ENCODE measurements at places on chromosomes 2 and 18. TPM values are rescaled to one million over a fixed set of nuclear protein-coding genes. Genes with fewer than 3 reads are reported as not detected.

Gene GCG
- total RNA-seq = not detected

Gene TPGS2
- total RNA-seq = 124 TPM

Gene NOL4
- not detected for total RNA-seq

Gene EFR3B
- 2.4 TPM for total RNA-seq

Gene SETBP1
- total RNA-seq = 3.3 TPM

Gene SP5
- not detected for total RNA-seq

Gene TGFBRAP1
- total RNA-seq = 31.3 TPM

Gene ATP8B1
- 73.6 TPM for total RNA-seq

Gene FN1
- 31,457 TPM for total RNA-seq

Gene CRYGD
- not detected for total RNA-seq

Gene PLA2R1
- 33.7 TPM for total RNA-seq

Gene TCF23
- not detected for total RNA-seq

Gene POTEJ
- not detected for total RNA-seq

Gene HOXD3
- 0.26 TPM for total RNA-seq

Gene GPR17
- total RNA-seq = not detected

Gene CSRNP3
- total RNA-seq = 1.4 TPM

Gene SCG2
- total RNA-seq = 37.2 TPM

Gene SLC30A3
- 0.03 TPM for total RNA-seq

Gene BCL2
- 0.92 TPM for total RNA-seq

Gene KRTCAP3
- total RNA-seq = 0.39 TPM

Gene LHCGR
- total RNA-seq = not detected

Gene SPATA3
- not detected for total RNA-seq

Gene NR4A2
- total RNA-seq = 0.40 TPM

Gene GALNT5
- 146 TPM for total RNA-seq

Gene KCNG2
- total RNA-seq = not detected

Gene COLEC12
- 21.1 TPM for total RNA-seq

Gene IL36G
- not detected for total RNA-seq

Gene BOLL
- not detected for total RNA-seq

Gene IL36B
- total RNA-seq = not detected

Gene PLEKHH2
- total RNA-seq = 8.9 TPM

Gene SNED1
- 62.5 TPM for total RNA-seq

Gene CROCC2
- 0.13 TPM for total RNA-seq

Gene CXCR1
- total RNA-seq = not detected

Gene EVX2
- total RNA-seq = not detected

Gene CRYBA2
- not detected for total RNA-seq

Gene UGT1A6
- not detected for total RNA-seq

Gene CHCHD5
- 8.8 TPM for total RNA-seq

Gene C2orf49
- total RNA-seq = 19.2 TPM

Gene PAIP2B
- 0.65 TPM for total RNA-seq

Gene RESP18
- total RNA-seq = not detected

Gene ITGAV
- total RNA-seq = 346 TPM

Gene CHRNG
- total RNA-seq = not detected

Gene DYSF
- 2.3 TPM for total RNA-seq

Gene ATOH8
- total RNA-seq = 22.4 TPM

Gene ASB18
- total RNA-seq = not detected

Gene DAW1
- total RNA-seq = 2.5 TPM

Gene GPR39
- 6.4 TPM for total RNA-seq

Gene PRKAG3
- total RNA-seq = 0.52 TPM
